IPS-NIHi11 (cell line): ENCODE measurements at places on chromosomes 7 and 10.

DNA sequence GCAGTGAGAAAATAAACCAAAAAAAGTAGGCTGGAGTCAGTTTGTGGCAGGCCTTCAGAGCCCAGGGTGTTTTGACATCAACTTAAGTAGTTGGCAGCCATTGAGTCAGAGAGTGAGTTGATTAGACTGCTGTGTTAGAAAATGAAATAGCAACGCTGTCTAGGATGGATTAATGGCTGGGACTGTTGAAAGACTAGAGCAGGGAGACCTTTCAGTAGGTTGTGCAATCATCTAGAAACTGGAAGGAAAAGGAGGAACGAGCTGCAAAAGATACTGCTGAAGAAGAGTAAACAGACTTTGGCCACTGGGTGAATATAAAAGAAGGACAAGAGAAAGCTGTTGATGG, 28.6 kb upstream of the TRIL start:
- no peak for DNase-seq

- no peak for DNase-seq
Measured at GRCh38 chr10:129605266-129605985, 138.4 kb downstream of the MGMT start.

GRCh38 chr7:150332852-150333635, 8.4 kb downstream of the RARRES2 start:
- DNase-seq: no peak

DNA sequence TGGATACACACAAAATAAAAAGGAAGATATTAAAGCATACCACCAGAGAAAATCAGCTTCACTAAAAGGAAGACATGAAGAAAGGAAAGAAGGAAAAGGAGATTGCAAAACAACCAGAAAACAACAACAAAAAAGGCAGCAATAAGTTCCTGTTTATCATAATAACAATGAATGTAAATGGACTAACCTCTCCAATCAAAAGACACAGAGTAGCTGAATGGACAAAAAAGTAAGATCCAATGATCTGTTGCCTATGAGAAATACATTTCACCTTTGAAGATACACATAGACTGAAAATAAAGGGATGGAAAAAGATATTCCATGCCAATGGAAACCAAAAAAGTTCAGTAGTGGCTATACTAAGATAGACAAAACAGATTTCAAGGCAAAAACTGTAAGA, 30.3 kb upstream of the FAM171A1 start:
- DNase-seq: no peak
